ENCODE measurements at places on chromosomes 4 and X. TPM values are rescaled to one million over a fixed set of nuclear protein-coding genes. Genes with fewer than 3 reads are reported as not detected.

The CLDN34 gene
- total RNA-seq = not detected

The CCDC110 gene
- total RNA-seq = not detected

The ARMCX1 gene
- total RNA-seq = 19.4 TPM

The COL4A6 gene
- total RNA-seq = 27.5 TPM

The KLF8 gene
- 4.4 TPM for total RNA-seq

Measured in hair follicular keratinocyte (primary cell).